GOT3 (cell line): ENCODE measurements at places on chromosomes 6 and 20.

DNA sequence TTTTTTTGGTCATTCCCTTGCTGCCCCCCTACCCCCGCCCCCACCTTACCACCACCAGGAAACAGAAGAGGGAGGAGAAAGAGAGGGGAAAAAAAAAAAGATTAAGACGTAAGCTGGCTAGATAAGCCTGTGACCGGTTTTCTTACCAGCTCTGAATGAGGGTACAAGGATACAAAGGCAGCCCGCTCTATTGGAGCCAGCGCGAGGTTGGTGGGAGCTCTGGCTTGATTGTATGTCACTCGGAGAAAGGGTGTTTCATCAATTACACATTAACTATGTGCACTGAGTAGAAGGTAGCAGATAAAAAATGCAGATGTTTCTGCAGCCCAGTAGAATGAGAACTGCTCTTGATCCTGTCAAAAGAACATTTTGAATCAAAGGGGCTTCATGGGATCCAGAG, 28.6 kb upstream of the OLIG3 start:
- DNase-seq: no peak

DNA sequence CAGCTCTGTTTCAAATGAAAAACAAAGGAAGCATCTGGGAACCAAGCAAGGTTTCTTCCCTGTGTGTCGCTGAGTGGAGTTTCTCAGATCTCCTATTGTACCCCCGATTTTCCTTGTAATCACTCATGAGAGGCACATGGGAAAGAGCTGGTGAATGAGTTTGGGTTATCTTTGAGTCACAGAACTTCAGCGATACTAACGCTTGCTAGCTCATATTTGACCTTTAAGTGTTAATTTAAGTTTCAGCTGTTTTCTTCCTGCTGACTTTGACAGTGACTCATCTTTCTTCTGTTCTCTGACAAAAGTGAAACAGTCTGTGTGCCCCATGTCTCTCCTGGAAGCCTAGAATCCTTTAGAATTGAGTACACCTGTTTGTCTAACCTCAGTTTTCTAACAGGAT, 261.1 kb upstream of the RGS17 start:
- no peak for DNase-seq

- DNase-seq: peak; percentile 2
Measured at GRCh38 chr6:142014515-142014914, 118.2 kb upstream of the GJE1 start.

DNA sequence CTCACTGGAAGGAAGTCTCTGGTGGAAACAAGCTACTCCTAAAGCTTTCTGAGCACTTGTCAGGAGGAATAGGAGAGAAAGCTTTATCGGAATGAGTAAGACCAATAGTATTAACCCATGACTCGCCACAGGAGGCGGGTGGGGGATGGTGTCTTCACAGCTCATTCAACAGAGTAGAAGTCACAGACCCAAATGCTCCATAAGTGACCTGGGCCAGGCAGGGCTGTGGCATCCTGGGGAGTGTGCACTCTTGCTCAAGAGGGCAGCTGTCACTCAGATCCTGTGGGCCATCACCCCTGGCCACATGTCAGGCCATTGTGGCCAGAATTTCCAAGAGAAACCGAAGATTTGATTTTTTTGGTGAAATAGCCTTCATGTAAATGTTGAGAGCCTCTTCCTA, 116.0 kb downstream of the SYCP2 start:
- DNase-seq: no peak

DNA sequence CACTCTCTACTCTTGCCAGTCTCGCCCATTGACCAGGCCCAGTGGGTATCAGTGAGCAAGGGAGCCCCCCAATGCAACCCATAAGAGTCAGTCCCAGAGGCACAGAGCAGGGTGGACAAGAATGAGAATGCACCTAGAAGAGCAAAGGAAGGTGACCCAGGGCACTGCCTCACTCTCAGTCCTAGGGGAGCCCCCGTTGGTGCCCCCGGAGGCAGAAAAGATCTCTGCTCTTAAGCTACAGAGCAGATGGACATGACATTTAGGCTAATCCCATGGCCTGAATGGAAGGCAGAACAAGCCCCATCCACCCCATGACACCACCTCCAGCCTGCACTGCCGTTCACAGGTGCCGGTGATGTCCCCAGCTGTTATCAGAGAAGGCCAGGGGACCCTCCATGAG, 50.7 kb upstream of the PLEKHG1 start:
- DNase-seq: no peak

DNA sequence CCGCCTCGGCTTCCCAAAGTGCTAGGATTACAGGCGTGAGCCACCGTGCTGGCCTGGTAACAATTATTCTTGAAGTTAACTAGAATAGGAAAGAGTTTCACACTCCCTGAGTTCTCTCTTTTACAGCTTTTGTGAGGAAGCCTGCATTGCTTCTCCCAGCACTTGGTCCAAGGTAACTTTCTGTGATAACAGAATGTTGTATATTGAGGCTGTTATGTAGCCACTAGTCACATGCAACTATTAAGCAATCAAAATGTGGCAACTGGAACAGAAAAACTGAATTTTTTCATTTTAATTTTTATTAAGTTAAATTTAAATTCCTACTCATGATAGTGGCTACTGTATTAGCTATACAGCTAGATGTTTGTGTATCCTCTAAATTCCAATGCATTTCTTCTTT, 2.5 kb downstream of the TRIM38 start:
- DNase-seq: no peak

GRCh38 chr6:105191351-105191750, 11.5 kb upstream of the POPDC3 start:
- no peak for DNase-seq

GRCh38 chr6:158938811-158939254, 61.2 kb downstream of the RSPH3 start:
- no peak for DNase-seq

DNA sequence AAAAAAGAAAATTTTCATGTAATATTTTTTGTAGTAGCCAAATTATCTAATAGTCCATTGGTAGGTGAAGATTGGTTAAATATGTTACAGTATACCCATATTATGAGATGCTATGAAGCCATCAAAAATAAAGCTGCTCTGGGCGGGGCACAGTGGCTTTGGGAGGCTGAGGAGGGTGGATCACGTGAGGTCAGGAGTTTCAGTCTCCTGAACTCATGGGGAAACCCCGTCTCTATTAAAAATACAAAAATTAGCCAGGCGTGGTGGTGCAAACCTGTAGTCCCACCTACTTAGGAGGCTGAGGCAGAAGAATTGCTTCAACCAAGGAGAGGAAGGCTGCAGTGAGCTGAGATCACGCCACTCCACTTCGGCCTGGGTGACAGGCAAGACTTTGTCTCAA, 360.5 kb downstream of the KIF16B start:
- DNase-seq: no peak

DNA sequence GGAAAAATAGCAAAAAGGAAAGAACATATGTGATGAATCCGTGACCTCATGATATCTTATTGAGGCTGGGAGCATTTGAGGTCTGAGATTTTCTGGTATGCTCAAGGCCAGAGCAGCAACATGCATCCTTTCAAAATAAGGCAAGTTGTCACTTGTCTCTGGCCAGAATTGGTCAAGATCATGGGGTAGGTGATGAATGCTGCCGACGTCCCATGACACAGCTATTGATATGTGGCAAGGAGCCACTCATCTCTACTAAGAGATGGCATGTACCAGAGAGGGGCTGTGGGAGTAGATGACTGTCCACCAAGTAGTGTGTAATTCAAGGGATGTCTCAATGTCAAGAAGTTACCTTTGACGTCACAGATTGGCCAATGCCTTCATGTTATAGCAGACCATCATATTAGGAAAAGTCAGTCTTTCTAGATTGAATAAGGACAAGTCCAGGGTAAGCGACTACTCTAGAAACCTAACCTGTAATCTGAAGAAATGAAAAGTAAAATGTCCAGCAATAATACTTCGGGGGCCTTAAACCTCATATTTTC, 527.4 kb downstream of the BMP2 start:
- no peak for DNase-seq

DNA sequence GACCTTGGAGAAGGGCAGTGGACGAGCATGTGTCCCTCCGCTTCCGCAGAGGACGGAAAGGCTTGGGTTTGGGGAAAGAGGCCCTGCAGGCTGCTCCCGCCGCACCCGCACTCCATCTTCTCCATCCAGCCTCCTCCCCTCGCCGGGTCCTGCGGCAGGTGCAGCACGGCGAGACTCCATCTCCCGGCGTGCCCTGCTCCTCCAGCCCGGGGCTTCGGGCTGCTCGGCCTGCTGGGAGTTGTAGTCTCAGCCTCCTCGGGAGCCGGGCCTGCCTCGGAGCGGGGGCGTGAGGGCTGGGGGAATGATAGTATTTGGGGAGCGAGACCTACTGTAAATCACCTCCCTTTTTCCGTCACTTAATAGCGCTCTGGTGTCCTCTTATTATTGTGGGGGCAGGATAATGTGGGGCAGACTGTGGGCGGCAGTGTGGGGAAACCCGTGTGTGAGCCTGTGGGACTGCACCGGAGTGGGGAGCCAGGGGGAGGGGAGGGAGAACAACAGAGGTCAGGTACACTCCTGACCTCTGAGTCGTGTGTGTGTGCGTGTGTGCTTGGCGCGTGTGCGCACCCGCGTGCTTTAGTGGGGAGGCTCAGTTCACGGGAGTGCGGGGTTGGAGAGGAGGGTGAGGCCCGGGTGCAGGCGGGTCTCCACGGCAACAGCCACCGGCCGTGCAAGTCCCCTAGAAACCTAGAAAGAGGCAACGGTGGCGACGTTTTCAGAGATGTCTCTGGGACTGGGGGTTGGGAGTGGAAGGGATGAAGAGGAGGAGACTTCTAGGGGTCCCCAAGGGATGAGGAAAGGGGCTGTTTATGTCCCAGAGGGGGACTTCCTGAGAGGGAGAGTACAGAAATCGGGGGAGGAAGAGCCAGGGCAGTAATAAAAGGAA, 4.1 kb downstream of the TTBK1 start:
- no peak for DNase-seq

DNA sequence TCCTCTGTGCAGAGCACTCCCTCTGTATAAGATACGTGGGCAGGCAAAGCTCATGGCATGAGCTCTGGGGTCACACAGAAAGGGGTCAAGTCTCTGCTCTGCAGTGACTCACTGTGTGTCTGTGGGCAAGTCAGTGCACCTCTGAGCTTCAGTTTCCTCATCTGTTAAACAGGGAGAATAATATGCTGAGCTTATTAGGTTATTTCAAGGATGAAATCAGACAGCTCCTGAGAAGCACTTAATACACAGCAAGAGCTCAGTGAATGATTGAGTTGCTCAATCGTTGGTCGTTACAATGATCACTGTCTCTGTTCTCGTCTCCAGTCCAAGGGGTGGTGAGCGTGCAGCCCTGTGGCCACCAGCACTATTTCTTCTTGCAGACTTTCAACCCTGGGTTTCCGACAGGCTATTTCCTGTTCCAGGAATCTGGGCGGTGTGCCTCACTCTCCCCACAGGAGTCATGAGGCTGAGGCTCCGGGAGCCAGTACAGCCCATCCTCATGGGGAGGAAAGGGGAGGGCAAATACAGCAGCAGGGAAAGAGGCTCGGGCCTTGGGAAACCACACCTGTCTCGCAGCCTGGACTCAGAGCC, 28.9 kb downstream of the KIAA1755 start:
- DNase-seq: no peak

- DNase-seq: no peak
Measured at GRCh38 chr20:63624486-63624885, 2.4 kb downstream of the GMEB2 start.

GRCh38 chr6:37106982-37107491, 62.9 kb upstream of the PIM1 start:
- DNase-seq: no peak

- no peak for DNase-seq
Measured at GRCh38 chr20:44041001-44041400, 126.3 kb downstream of the TOX2 start.

DNA sequence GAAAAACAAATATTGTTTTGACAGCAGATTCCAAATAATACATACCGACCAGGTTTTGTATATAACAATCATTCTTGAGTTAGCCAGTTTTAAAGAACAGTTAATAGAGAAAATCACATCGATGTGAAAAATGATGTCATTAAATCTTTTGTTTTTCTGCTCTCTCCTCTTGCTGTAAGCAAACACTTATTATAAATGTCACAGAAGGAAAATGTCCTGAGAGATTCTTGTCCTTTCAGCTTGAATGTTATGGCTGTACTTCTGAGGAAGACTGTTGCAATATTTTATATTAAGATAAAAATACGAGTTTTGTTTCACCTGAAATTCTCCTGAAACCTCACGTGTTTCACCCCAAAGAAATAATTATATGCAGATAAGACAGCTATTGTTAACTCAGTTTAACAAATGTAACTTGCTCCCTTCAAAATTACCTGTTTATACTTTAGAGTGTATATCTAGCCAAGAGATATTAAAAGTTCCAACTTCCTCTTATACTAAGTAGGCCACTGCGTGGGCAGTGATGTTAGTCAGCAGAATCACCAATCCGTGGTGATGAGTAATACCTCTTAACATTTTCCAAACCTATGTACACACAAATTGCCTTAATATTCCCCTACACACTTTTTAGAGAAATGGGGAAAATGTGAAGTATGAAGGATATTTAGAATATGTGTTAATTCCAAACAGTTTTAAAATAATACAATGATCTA, 1111.4 kb upstream of the CITED2 start:
- no peak for DNase-seq

DNA sequence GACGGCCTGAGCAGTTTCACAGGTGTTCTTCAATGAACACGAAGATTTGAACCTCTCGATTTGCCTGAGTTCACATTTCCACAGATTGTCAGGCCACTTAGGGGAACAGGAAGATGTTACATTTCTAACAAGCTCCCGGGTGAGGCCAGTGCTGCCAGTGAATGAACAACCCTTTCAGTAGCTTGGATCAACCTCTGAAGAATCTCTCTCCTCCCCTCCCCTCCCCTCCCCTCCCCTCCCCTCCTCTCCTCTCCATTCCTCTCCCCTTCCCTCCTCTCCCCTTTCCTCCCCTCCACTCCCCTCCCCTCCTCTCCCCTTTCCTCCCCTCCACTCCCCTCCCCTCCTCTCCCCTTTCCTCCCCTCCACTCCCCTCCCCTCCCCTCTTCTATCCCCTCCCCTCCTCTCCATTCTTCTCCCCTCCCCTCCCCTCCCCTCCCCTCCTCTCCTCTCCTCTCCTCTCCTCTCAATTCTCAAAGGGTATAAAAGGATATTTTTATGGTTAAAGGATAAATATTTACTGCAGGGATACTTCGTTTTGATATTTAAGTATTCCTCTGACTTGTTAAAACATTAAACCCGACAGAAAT, 114.1 kb upstream of the INSM1 start:
- no peak for DNase-seq

DNA sequence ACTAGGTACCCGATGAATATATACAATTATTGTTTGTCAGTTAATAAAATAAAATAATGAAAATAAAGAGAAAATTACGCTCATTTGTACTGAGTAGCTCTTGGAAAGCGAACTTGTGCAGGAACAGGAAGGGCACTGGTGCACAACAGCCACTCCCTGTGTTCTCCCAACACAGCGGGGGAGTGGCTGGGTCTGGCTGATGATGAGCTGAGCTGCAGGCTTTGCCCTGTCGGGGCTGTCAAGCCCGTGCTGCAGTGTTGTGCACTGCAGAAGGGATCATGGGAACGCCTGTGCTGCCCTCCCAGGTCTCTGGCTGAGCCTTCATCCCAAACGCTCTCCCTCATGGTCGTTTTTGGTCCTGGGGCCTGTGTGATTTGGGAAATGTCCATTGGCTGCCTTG, 131.7 kb upstream of the MAP3K4 start:
- DNase-seq: no peak

GRCh38 chr6:37180075-37180474, 10.1 kb downstream of the PIM1 start:
- DNase-seq: no peak

- DNase-seq: no peak
Measured at GRCh38 chr6:161564952-161565351, 291.1 kb upstream of the AGPAT4 start.
